ENCODE measurements at places on chromosomes 7 and 10.

DNA sequence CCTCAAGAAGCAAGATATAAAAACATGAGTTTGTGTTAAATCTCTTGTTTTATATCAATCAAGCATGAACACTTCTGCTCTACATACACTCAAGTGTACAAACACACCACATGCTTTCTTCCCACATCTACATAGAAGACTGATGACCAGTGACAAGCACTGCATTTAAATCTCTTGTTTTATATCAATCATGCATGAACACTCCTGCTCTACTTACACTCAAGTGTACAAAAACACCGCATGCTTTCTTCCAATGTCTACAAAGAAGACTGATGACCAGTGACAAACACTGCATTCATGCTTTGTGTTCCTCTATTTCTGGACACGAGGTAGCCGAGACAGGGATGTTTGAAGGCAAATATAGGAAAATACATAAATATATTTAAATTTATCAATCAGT is 642.0 kb upstream of the PFKP start:
- no peak for DNase-seq

DNA sequence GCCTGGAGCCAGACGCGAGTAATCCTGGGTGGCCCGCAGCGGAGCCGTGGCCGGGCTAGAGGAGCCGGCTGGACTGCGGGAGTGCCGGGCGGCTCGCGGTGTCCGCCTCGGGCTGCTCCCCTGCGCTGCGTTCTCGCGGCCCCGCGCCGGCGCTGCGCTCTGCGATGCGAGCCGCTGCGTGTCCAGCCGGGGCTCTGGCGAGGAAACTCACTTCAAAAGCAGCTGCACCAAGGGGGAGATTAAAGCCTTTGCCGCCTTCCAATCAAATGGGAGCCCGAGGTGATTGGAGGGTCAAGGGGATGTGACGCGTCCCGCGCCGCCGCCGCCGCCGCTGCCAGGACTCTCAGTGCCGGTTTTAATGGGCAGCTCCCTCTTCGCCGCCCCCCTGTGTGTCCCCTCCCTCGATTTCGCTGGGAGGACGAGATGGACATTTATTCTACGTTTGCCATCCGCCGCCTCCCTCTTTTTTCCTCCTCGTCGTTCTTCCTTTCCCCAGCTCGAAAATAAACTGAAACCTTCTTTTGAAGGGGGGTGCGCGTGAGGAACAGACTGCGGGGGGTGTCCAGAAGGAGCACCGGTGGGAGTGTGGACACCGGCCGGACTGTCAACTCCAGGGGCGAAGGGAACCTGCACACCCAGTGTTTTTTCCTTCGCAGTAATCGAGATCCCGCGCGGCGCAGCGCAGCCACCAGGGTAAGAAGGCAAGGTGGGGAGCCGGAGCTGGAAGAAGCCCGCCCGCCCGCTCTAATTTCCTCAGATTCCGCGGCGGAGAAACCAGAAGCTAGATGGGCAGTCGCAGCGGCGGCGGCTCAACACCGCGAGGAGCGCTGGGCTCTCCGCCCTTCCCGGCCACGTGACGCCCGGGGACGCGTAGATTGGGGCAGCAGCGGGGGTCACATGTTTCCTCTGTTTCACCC is at the start of gene ZNF503:
ZNF503 (minus strand) TSS at position 196 of the 917 bp plus-strand sequence. CDS start 345 bp downstream, outside the sequence.
- peak; percentile 61 for DNase-seq

- DNase-seq, result no peak
These were observed 440.6 kb upstream of the LRRN3 start for GRCh38 chr7:110650328-110650727.

GRCh38 chr7:27146491-27147198 is 929 bp downstream of the HOXA6 start:
- DNase-seq, result no peak

- no peak for DNase-seq
These were observed 158.1 kb downstream of the AGMO start for GRCh38 chr7:15403751-15404150.

GRCh38 chr7:3117488-3118231 is 74.0 kb upstream of the CARD11 start:
- no peak for DNase-seq

DNA sequence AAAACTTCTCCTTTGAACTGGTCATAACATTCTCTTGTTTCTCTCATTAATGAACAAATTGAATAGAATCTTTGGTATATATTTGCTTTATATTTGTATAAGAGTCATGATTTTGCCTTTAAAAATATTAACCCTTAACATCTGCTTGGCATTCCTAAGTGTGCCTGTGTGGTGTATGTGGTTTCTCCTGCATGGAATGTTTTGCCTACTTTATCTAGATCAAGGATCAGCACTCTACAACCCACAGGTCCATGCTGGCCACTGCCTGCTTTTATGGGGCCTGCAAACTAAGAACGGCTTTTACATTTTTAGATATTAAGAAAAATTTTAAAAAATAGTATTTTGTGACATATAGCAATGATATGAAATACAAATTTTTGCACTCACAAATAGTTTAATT is 4.3 kb upstream of the LAMB4 start:
- DNase-seq, result no peak

GRCh38 chr7:135251496-135252391 is 18.1 kb downstream of the STRA8 start:
- DNase-seq, result no peak

GRCh38 chr7:98034081-98035035 is 44.4 kb upstream of the OCM2 start:
- DNase-seq, result no peak

DNA sequence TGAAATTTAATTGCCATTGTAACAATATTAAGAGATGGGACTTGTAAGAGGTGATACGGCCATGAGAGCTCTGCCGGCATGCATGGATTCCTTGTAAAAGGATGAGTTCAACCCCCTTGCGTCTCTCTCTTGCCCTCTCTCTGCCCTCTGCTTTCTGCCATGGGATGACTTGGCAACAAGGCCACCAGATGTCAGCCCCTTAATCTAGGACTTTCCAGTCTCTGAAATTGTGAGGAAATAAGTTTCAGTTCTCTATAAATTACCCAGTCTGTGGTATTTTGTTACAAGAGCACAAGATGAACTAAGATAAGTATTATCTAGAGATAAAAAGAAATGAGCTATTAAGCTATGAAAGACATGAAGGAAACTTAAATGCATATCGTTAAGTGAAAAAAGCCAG is 145.7 kb upstream of the AHR start:
- no peak for DNase-seq

- DNase-seq, result no peak
These were observed 1.0 kb downstream of the FFAR4 start for GRCh38 chr10:93567277-93568104.

- no peak for DNase-seq
These were observed 371.2 kb upstream of the LRRN3 start for GRCh38 chr7:110719741-110720140.

DNA sequence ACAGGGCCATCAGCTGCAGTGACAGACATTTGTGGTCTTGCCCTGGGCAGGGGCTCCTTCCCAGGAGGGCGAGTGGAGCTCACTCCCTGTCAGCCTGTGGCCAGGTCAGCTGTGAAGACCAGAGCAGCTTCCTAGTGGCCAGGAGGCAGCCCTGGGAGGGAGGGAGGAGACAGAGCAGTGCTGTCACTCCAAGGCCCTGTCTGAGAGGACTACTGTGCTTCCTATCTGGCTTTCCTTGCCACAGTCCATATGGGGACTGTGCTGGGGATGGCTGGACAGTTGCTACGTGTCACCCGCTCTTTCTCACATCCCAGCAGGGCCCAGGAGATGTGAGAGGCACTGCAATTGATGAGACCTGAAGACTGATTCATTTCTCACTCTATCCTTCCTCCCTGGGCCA is 15.2 kb upstream of the ADCYAP1R1 start:
- no peak for DNase-seq

- DNase-seq, result no peak
These were observed 73.1 kb downstream of the BMPR1A start for GRCh38 chr10:86829472-86829871.

GRCh38 chr7:13009517-13009916 is 322.1 kb downstream of the ARL4A start:
- no peak for DNase-seq

GRCh38 chr7:37540917-37541316 is 92.3 kb upstream of the ELMO1 start:
- no peak for DNase-seq

GRCh38 chr10:7484456-7485243 is 73.8 kb upstream of the SFMBT2 start:
- peak; percentile 24 for DNase-seq

- no peak for DNase-seq
These were observed 27.1 kb upstream of the ZFAND2A start for GRCh38 chr7:1187127-1187526.

- DNase-seq, result no peak
These were observed 50.7 kb downstream of the CYP2C9 start for GRCh38 chr10:94989192-94989591.

GRCh38 chr7:43879477-43879876 is 10.2 kb upstream of the MRPS24 start:
- no peak for DNase-seq

DNA sequence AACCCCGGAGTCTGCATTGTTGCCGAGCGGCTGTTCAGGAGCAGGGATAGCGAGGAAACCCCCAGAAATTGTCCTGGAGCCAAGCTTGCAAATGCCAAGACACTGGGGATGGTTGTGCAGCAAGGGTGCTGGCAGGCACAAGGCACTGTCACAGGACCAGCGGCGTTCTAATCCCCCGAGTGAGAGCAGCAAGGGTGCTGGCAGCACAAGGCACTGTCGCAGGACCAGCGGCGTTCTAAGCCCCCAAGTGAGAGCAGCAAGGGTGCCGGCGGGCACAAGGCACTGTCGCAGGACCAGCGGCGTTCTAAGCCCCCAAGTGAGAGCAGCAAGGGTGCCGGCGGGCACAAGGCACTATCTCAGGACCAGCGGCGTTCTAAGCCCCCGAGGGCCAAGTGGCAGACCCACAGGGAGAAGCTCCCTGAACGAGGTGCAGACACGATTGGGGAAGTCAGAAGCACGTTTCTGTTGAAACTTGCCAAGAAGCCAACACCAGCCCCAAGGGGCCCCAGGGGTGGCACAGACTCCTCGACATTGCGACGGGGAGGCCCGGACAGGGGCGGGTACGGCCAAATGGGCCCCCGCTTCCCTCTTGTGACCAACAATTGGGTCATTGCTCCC is 40.4 kb upstream of the INPP5A start:
- DNase-seq, result no peak

GRCh38 chr7:148382596-148382995 is 208.0 kb upstream of the C7orf33 start:
- no peak for DNase-seq

DNA sequence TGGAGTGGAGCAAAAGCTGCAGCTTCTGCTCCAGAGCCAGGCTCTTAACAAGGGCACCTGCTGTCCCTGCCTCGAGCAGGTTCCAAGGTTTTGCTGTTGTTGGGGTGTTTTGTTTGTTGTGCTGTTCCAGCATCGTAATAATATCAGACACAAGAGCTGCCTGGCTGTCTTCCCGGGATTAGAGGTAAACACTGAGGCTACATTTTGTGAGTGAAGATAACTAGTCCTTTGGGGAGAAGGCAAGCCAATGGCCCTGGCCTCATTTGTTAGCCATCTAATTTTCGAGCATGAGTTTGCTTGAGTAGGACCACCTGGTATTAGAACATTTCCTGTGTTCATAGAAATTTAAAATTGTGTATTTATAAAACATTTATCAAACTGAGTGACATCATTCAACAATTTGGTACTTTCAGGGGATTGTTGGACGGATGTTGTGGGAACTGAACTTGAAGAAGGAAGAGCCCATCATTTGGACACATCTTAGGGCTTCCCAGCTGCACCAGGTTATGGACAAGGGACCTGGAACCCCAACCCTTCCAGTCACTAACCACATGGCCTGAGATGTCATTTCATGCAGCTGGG is 555.0 kb downstream of the TNS3 start:
- no peak for DNase-seq

DNA sequence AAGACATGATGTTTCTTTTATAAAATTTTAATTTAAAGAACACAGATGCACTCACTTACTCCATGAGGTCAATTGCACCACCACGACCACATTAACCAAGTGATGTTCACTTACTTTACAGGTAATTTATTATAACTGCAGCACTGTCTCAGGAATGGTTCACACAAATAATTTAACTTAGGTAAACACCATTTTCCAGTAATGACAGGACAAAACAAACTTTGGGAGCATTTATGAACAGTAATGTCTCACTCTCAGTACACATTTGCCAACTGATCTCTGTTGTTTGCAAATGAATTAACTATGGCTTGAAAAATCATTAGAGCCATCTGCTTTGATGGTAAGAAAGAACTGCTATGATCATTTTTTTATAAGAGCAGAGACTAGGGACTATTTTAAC is 150.4 kb downstream of the ETV1 start:
- DNase-seq, result no peak

- no peak for DNase-seq
These were observed 64.3 kb upstream of the ANTXRL start for GRCh38 chr10:46222364-46222935.

GRCh38 chr10:119500123-119500795 is 42.3 kb downstream of the RGS10 start:
- no peak for DNase-seq

DNA sequence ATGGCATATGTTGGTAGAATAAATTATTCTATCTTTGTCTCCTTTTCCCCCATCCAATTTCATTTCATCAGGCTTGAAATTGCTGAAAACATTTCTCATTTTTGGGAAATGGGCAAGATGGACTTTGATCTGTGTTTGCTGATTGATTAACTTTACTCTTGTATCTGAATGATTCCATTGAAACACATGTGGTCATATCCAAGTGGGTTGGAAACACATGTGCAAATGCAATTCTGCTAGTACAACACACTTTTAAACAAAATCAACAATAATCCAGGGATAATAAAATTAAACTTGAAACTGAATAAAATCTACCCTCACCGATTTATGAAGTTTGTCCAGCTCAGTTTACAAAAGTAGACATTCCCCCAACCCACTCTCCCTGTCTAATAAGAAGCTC is 96.9 kb downstream of the EPDR1 start:
- DNase-seq, result no peak

- DNase-seq, result no peak
These were observed 568.5 kb downstream of the CALN1 start for GRCh38 chr7:71843676-71844075.

DNA sequence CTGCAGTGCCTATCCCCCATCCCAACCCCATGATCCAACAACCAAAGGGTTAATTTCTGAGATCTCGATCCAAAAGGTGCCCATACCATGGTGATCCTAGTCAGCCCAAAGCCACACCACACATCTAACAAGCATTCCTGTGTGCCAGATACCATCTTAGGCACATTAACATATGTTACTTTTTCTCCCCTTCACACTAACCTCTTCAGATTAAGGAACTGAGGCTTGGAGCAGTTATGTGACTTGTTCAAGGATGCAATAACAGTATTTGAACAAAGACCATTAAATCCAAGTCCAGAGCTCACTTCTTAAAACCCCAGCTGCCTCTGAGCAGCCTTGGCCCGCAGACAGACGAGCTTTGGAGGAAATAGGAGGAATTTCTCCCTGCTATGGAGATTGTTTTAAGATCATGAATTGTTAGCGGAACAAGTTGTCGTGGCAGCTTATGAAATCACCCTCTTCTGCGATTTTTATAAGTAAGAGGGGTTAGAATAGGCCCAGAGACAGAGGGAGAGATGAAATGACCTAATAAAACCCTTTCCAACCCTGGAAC is 327.2 kb downstream of the KCNMA1 start:
- DNase-seq, result no peak

DNA sequence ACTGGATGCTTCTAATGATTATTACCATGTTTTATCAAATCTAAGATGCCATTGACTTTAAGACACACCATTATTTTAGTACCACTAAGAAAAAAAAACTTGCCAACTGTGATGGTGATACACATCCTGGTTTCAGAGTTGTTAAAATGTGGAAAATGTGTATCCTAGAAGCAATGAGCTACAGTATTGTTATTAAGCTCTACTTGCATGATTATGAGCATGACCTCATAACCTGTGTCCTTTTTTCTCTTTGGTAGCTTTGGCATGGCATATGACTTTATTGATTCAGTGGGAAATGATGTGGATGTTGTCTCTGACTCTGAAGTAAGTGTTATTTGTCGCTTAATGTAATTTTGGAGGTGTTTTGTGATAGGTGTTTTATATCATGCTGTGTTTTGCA is 3.3 kb downstream of the EDRF1 start:
- DNase-seq, result no peak

Measured in stimulated activated CD4-positive, alpha-beta T cell treated with anti-CD3 and anti-CD28 coated beads, Interleukin-2, amount 100 ng/mL, for 24 hours (primary cell).